ENCODE measurements at places on chromosomes 1 and 21. TPM values are rescaled to one million over a fixed set of nuclear protein-coding genes. Genes with fewer than 3 reads are reported as not detected.

The FBXO42 gene
- 17.5 TPM for total RNA-seq

The AADACL4 gene
- not detected for total RNA-seq

The MATN1 gene
- 2.7 TPM for total RNA-seq

The IVL gene
- not detected for total RNA-seq

The FBXO44 gene
- total RNA-seq = 10.5 TPM

The ADAMTS4 gene
- total RNA-seq = under 0.01 TPM

The HRNR gene
- total RNA-seq = under 0.01 TPM

The CD34 gene
- total RNA-seq = 126 TPM

The TCHHL1 gene
- total RNA-seq = not detected

The SOX13 gene
- 0.81 TPM for total RNA-seq

The CITED4 gene
- 4.6 TPM for total RNA-seq

The DAB1 gene
- under 0.01 TPM for total RNA-seq

The BCL2L15 gene
- total RNA-seq = under 0.01 TPM

- DNase-seq = no peak
Measured at GRCh38 chr1:232617237-232617636, 12.7 kb downstream of the SIPA1L2 start.

DNA sequence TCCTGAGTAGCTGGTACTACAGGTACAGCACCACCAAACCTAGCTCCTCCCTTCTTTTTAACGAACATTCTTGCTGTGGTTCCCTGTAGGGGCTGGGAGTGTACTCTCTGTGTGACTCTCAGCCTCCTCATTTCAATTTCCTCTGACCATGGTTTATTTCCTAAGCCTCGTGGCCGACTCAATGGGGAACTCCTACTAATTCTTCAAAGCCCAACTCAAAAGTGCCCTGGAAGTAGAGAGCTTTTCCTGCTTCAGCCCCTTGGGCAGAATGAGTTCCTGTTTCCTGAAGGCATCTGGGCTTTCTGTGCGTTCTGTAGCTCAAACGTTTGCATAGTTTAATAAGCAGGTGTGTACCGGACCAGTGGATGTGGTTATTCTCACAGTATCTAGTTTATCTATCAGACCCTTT lies 70.9 kb upstream of the ACOT11 start:
- no peak for DNase-seq

DNA sequence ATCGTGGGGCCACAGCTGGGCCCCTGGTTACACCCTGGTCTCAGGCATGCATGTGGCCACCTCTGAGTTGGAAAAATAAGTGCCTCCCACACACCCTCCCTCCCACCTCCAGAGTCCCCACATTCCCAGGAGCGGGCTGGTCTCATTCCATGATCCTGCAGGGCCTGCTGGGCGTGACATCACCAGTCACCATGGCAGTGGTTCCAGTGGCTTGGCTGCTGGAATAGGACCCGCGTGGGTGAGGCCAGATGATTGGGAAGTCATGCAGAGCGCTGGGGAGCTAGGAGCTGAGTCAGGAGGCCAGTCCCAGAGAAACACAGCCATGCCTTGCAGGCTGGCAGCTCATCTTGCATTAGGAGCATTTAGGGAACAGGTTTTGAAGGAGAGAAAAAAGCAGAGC lies 125.4 kb upstream of the TMEM51 start:
- no peak for DNase-seq

GRCh38 chr1:89844241-89844807 lies 23.5 kb downstream of the LRRC8D start:
- no peak for DNase-seq

- DNase-seq = no peak
Measured at GRCh38 chr1:10179406-10180091, 30.8 kb upstream of the KIF1B start.

GRCh38 chr1:239835946-239836440 lies 255.7 kb upstream of the FMN2 start:
- no peak for DNase-seq

- DNase-seq = peak; percentile 62
Measured at GRCh38 chr1:1291548-1292441, 11.6 kb downstream of the SCNN1D start.

DNA sequence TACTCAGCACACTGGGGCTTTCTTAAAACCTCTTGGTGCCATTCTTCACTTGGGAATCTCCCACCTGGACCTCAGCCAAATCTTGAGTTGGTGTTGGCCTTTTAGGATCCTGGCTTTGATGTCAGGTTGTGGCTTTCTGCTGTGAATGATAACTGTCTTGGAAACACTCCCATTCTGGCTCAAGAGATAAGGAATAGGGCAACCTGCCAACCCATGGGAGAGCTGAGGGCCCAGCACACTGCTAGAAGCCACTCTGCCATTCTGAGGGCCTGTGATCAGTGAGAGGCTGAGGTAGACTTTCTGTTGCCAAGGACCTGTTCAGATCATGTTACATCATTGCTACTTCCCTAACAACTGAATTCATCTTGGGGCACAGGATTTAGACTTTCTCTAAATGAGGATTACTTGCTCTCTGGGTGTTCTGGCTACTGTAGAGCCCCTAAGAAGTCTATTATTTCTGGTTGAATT lies 45.8 kb downstream of the TTC39A start:
- DNase-seq = peak; percentile 81

GRCh38 chr1:84259989-84260388 lies 41.5 kb upstream of the SAMD13 start:
- no peak for DNase-seq

DNA sequence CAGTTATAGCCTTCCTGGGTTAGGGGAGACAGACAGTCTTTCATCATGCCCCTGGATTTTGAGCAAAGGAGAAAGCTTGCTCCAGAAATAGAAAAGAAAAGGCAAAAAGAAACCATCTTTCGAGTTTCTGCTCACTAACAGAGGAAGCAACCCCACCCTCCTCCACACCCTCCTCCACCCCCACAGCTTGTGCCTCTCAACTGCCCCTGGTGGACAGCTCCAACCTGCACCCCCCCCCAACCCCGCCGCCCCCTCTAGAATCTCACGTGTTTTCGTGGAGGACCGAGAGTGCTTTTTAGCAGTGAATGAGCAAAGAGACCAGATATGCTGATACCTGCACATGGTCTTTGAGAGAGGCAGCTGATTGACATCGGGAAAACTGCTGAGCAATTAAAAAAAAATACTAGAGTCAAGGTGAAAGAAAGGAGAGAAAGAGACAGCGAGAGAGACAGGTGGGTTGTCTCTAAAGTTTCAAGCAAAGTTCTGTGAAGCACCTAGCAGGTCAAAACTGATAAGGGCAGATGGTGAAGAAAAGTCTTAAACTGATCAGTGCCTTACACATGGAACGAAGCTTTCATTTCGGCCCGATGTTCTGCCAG lies 358.3 kb downstream of the KIF26B start:
- DNase-seq = peak; percentile 66

DNA sequence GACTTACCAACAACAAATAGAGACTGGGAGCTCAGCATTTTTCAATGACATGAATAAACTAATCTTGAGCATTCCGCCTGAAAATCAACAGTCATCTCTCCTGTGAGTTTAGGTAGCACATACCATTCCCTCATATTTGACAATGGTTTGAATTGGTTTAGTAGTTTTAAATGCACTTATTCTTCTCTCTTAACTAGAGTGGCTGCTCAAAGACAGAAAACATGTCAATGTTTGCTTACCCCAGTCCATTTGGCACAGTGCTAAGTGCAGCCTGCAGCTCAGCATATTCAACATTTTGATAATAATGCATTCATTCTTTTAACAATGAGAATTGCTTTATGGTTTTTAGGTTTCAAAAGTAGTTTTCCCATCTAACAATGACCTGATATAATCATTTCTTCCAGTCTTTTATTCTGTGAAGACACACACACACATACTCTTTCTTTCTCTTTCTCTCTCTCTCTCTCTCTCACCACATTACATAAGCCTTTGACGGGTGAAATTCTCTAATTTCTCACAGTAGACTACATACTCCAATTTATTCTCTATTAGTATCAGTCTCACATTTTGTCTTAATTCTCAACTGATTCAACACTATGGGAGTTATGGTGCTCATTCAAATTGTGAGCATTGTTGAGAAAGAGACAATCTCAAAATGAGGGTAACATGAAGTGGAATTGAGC lies 432.3 kb downstream of the LRRIQ3 start:
- DNase-seq = no peak

DNA sequence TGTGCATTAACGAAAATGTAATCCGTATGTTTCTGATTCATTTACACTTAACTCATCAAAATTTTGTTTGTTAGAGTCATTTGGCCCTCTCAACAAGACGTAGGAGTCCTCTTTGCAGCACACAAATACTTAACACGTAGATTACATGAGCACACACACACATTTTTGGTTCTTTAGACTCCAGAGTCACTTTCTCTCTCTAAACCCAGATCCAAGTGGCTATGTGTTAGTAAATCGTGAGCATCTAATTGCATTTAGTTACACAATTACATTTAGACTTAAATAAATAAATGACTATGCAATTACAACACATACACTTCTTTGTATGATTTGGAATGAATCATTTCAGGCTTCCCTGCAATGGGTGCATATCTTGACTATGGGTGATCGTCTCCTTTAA lies 109.0 kb upstream of the GREM2 start:
- no peak for DNase-seq

GRCh38 chr21:35150562-35151226 lies 101.6 kb upstream of the RUNX1 start:
- no peak for DNase-seq

GRCh38 chr1:163068716-163069115 lies 445 bp upstream of the RGS4 start:
- no peak for DNase-seq

GRCh38 chr1:176893625-176894352 lies 270.7 kb downstream of the ASTN1 start:
- DNase-seq = no peak

- DNase-seq = no peak
Measured at GRCh38 chr21:16420031-16420724, 690.4 kb downstream of the USP25 start.

DNA sequence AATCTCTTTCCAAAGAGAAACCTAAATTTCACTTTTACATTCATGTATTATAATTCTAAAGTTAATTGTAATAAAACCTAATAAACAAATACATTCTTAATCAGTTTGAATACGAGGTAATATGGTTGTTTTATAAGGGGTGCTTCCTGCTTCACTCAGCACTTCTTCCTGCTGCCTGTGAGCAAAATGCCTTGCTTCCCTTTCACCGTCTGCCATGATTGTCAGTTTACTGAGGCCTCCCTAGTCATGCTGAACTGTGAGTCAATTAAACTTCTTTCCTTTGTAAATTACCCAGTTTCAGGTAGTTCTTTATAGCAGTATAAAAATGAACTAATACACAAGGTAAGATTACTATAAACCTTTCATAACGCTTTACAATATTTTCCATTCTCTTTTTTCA lies 491.1 kb upstream of the LRRC7 start:
- no peak for DNase-seq

DNA sequence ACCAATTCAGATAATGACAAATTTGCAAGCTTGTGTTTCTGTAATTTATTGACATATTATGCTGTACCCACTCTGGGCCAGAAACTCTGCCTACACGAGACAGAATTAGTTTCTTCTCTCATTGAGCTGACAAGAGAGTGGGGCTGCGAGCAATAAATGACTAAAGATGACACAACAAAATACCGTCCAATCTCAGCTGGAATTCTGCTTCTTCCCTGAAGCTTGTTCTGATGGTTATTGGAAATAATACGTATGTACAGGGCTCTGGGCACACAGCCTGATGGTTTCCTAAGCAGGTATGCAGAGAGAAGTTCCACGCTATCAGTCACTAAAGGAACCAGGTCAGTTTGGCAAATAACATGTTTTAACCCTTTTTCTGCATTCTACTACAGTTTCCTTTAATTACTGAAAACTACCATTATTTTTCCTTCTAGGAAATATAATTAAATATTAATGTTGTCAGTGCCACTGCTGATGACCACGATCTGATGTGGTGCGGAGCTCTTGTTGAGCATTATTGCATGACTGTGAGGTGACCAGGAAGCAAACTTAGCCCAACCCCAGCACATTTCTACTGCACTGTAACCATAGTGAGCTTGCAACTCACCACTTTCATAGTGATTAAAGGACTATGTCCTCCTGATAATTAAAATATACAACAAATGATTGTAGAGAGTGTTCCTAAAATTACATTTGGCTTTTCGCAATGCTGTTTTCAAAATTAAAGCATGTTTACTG lies 221.4 kb upstream of the L1TD1 start:
- no peak for DNase-seq

- DNase-seq = no peak
Measured at GRCh38 chr21:31297806-31298205, 46.3 kb downstream of the TIAM1 start.

GRCh38 chr1:156491151-156491949 lies 9.2 kb downstream of the MEF2D start:
- DNase-seq = no peak

DNA sequence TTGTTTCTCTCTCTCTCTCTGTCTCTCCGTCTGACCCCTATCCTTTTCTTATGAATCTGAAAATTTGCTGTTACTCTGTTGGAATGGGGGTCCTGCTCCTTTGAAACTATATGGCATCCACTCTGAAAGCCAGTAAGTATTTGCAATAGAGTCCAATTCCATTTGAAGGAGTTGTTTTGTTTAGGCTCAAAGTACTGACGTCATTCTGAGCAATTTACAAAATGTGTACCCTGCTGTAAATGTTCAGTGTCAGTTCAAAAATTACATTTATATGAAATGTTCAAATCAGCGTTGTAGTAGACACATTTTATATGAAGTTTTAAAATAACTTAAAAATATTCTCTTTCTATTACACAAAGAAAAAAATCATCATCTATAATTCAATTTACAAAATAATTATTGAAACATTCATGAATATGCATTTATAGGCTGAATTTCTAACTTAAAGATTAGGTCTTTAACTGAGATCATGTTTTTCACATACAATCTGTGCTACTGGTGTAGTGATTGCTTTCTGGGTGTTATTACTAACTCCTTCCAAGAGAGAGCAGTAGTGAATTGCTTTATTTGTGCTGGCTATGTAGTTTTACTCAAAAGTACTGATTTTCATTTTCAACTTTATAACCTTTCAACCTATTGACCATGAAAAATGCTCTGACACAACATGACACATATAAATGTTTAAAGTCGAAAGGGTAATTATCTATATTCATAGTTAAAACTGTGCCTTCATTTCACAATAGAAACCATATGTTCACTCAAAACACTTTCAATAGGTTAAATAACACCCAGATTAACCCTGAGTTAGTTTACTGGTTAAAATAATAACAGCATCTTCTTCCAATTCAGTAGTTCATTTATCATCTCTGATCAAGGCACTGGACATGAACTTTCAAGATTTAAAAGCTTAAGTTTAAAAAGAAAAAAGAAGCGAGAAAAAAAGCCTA lies 253.1 kb upstream of the ADGRL4 start:
- DNase-seq = no peak

DNA sequence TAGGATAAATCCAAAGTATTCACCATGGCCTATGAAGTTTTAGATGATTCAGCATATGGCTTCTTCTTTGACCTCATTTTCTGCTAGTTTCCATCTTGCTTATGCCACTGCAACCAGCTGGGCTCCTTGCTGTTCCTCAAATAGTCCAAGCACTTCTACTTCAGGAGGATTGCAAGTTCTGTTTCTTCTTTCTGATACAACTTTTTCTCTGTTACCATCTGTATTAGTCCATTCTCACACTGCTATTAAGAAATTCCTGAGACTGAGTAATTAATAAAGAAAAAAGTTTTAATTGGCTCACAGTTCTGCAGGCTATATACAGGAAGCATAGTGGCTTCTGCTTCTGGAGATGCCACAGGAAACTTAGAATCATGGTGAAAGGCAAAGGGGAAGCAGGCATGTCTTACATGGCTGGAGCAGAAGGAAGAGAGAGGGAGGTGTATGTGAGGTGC lies 20.3 kb downstream of the PTGS2 start:
- DNase-seq = no peak

Measured in hematopoietic multipotent progenitor cell (in vitro differentiated cells).